ENCODE measurements at places on chromosomes 13 and 19.

- no peak for DNase-seq
These were observed 70.0 kb upstream of the GTF3A start for GRCh38 chr13:27354379-27354778.

DNA sequence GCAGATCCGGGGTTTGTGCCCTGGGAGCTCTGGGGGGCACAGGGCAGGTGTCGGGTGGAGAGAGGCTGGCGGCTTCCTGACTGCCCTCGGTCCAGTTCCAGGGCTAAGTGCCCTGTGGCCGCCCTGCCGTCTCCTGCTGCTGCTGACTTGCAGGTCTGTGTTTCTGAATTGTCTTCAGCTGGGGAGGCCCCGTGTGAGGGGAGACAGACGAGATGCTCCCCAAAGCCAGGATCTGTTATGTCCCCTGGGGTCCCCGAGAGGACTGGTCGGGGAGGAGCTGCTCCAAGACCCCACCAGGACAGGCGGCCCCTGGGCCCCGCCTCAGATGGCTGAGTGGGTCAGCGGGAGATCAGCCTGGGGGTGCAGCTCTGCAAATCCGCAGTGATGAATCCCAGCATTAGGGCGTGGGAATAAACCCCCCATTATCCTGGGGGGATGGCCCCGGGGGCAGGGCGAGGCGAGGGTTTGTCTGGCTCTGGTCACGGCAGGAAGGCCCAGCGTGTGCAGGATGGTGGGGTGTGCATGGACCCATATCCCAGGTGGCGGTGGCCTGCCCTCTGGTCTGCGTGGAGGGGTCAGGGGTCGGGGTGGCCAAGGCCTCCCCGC is 4.7 kb downstream of the HCN2 start:
- no peak for DNase-seq

DNA sequence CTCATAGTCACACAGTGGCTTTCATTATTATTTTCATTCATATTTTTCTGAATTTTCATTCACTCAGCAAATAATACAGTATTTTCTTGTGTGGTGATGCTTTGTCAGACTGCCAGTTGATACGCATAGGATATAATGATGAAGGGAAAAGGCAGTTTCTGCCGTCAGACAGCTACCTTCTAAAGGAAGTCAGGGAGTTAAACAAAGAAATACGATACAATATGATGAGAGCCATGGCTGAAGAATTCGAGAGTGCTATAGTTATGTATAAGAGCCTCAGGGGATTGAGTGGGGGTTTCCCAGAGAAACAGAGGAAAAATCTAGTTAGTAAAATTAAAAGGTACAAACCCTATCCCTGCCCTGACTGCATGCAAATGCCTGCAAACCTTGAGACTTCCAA is 479.1 kb downstream of the OLFM4 start:
- DNase-seq = no peak

DNA sequence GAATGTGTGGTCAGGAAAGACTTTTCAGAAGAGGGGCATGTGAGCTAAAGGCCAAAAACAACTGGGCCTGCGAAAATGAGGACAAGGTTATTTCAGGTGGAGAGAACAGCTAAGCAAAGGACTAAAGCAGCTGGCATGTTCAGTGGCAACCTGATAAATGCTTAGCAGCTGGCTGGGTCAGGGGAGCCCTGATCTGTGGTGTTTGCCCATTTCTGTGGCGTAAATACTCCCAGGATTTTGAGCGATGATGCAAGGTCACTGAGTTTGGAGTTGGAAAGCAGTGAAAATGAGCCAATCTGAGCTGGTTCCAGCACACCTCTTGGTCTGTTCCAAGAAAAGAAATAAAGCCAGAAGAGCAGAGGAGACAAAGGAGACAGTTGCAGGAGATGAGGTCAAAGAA is 704.3 kb downstream of the UQCRFS1 start:
- DNase-seq = no peak

DNA sequence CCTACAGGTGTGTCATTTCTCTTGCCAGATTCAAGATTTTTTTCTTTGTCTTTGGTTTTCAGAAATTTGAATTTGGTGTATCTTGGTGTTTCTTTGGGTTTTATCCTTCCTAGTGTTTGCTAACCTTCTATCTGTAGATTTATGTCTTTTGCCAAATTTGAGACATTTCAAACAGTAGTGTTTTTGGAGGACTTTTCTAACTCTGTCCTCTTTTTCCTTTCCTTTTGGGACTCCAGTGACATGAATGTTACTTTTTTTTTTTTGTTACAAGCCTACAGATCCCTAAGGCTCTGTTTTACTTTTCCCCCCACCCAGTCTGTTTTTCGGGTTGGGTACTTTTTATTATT is 58.8 kb downstream of the ZMYM2 start:
- no peak for DNase-seq

DNA sequence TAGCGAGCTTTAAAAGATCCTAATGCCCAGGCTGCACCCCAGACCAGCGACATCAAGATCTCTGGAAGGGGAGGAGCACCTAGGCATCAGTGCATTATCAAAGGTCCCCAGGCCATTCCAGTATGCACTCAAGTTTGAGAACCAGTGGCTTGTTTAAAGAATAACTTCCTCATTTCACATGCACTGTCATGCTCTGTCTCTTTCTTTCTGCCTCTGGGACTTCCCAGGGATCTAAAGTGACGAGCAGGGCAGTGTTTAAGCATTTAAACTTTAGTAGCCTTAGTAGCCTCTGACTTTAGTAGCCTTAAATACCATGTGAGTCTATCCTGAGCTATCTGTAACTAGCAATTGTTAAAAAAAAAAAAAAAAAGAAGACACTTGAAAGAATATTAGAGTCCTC is 8.9 kb upstream of the FARP1 start:
- DNase-seq = no peak

DNA sequence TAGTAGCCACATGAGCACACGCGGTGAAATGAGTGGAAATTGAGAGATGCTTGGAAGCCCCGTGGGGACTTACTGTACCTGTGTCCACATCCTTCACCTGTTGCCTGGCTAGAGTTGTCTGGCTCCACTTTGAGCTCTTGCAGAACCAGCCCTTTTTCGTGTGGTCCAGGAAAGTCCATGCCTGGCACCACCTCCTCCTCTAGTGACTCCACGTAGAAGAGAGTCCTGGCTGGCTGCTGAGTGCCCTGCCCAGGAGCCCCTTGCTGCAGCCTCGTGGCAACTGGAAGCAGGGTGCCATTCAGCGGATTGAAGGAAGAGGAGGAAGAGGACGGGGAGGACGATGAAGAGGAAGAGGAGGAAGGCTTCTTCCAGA is 515 bp upstream of the ATXN8OS start:
- no peak for DNase-seq

GRCh38 chr19:17739121-17739875 is 12.0 kb upstream of the FCHO1 start:
- DNase-seq = no peak

DNA sequence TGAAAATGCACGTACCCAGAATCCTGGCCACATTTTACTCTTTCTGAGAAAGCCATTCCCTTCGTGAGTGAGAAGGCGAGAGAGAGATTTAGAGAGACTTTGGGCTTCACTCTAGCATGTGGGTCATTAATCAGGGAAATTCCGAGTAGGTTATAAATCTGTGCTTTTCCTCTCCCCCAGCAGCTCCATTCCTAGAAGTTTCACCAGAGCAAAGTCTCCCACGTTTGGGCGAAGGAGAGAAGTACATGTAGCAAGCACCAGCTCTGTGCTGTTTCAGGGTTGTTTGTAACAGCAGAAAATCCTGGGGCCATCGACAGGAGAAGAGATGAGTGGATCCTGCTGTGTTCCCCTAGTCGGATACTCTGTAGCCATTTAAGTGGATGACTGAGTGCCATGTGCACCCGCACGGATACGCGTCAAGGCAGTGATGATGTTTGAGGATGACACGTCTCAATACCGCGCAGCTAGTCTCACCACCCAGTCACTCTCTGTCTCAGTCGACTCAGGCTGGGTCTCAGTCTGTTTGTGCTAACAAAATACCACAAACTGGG is 131.8 kb upstream of the PEG3 start:
- no peak for DNase-seq

GRCh38 chr13:97110936-97111335 is 111.2 kb upstream of the MBNL2 start:
- no peak for DNase-seq

DNA sequence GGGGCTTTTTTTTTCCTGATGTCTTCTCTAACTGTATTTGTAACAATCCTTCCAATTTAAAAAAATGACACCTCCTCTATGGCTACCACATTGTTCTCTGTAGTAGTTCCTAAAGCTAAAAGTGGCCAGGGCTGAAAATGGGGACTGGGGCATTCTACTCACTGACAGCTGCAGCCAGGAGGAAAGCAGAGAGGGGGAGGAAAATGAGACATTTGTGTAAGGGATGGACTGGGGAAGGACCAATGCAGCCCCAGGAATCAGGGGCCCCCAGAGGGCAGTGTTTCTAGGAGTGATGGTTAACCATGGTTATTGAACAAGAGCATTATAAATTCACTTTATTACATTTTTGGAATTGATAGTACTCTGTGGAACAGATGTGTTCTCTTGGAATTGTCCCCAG is 34.3 kb upstream of the C1QTNF9 start:
- no peak for DNase-seq

DNA sequence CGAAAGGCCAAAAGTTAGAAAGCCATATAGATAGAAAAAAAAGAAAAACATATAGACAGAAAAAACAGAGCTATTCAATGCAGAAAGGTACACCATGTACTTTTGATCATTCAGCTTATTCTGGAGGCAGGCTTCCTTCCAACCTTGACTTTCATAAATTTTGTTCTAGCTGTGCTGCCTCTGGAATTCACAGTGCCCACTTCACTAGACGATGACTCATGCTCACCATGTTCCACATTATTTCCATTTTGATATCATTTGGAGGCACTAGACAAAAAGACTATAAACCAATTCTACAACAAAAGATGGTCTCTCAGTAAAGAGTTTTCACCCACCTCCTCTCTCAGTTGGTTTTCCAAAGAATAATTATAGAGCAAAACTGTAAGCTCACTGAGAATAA is 229.0 kb upstream of the IPO5 start:
- no peak for DNase-seq

- DNase-seq = no peak
These were observed 80.6 kb downstream of the ABCC4 start for GRCh38 chr13:95220611-95221010.

DNA sequence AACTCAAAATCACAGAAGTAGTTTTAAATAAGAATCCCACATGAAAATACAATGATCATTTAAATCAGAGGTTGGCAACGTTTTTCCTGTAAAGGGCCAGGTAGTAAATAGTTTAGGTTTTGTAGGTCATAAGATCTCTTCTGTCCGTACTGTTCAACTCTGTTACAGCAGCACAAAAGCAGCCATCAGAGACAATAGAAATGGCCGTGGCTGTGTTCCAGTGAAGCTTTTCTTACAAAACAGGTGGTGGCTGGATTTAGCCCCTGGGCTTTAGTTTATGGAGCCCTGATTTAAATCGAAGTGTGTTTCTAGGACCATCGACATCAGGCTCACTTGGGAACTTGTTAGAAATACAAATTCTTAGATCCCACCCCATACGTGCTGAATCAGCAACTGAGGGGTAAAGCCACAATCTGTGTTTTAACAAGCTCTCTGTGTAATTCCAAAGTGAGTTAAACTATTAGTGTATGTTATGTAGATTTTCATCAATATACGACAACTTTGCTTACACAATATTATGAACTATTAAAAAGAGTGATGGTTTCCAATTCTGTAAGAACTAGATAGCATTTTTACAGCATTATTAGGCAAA is 54.8 kb upstream of the MIR17HG start:
- no peak for DNase-seq

- DNase-seq = no peak
These were observed 80.2 kb upstream of the GJB6 start for GRCh38 chr13:20312292-20312691.

DNA sequence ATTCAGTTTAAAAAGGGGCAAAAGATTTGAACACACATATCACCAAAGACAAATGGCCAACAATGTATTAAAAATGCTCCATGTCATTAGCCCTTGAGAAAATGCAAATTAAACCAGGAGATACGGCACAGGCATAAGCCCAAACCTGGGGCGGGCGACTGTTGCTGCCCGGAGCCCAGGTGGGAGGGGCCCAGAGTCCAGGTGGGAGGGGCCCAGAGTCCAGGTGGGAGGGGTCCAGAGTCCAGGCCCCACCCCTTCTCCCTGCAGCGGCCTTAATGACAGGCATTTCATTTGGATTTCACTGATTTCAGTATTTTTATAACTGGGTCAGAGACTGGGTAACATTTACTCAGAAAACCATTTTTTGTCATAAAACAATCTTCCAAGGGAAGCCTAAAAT is 78.2 kb downstream of the RASA3 start:
- DNase-seq = no peak

GRCh38 chr19:53102206-53102755 is 941 bp downstream of the ZNF160 start:
- no peak for DNase-seq

DNA sequence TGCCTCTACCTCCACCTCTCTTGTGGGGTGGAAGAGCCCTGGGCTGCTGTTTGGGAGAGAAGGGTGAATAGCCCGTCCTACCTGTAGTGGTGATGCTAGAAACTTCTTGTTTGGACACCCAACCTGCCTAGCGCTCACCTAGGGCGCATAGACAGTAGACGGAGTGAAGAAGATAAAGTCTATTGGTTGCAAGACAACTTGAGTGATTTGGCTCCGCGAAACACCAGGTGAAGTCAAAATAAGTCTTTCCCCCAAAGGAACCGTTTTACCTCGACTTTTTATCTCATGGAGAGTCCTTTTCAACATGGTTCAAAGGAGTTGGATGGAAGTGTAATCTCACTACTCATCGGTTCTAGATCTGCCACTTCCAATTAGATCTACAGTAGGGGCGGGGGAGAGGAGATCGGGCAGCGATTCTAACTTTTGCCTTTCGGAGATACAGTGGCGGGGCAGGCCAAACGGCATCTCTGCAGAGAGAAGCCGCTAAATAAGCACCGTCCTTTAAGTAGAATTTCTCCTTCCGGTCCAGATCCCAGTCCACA is 694 bp upstream of the ZIC5 start:
- no peak for DNase-seq

DNA sequence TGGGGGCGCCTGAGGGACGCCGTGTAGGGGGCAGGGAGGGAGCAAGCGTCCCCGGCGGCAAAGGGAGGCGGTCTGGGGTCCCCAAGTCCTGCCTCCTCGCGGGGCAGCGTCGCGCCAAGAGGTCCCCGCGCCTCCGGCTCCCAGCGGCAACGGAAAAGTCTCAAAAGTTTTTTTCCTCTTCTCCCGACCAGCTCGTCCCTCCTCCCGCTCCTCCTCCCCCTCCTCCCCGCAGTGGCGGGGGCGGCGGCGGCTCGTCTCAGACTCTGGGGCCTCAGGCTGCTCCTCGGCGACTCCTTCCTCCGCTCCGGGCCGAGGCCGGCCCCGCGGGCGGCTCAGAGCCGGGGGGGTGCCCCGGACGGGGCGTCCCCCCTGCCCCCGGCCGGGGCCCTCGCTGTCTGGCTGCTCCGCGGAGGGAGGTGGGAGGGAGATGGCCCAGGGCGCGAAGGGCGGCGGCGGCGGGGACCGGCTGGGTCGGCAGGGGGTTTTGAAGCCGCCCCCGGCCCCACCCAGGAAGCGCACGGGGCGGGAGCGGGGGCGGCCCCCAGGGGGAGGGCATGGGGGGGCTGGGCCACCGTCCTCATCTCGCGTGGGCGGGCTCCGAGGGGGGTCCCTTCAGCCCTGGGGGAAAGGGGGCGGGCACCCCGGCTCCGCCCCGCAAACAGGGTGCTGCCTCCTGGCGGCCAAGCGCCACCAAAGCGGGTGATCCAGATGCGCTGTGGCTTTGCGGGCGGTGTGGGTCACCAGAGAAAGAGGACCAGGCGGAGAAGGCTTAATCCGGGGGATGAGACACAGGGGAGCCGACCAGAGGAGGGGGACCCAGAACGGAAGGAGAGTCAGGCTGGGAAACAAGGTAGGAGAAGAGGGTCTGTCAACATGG is at the start of gene TGFB1:
TSS of gene TGFB1 (minus strand) at position 457 of the 877 bp plus-strand sequence. CDS start 878 bp downstream, outside the sequence.
- DNase-seq = peak; percentile 91

GRCh38 chr19:10155839-10156238 is 36.1 kb upstream of the EIF3G start:
- no peak for DNase-seq

Measured in adrenal gland (tissue), 19 donors.